ENCODE measurements at places on chromosomes 16 and 17. TPM values are rescaled to one million over a fixed set of nuclear protein-coding genes. Genes with fewer than 3 reads are reported as not detected.
A peak's percentile ranks its signal among the peaks of the same experiment; 100 is the strongest.

- DNase-seq: no peak
Observed at GRCh38 chr17:4476511-4477070, 22.1 kb upstream of the SPNS2 start.

GRCh38 chr17:30956764-30957374 is 14.0 kb upstream of the RNF135 start:
- DNase-seq: no peak

- DNase-seq: no peak
Observed at GRCh38 chr16:23863511-23864422, 28.0 kb downstream of the PRKCB start.

Gene ZNF785
- 5.4 TPM for total RNA-seq

DNA sequence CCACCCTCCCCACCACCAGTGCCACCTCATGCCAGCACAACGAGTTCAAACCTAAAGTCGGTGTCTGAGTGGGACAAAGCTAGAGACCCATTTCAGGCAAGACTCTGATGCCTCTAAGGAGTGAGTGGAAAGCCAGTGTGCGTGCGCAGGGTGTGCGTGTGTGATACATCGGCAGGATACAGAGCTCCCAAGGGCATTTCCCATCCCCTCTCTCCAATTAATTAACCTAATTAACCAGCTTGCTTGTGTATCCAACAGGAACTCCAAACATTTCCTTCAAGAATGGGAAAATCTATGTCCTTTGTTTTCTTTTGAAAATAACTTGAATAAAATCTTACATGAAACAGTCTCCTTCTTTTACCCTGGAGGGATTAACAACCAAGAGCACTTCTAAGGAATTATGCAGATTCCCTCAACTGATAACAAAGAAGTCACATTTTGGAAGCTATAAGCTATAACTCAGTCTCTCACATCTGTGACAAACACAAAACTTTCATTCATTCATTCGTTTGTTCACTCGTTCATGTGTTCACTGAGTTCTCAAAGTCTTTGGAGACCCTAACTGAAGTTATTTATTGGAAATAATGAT is 9.9 kb downstream of the ATPAF2 start:
- no peak for DNase-seq

GRCh38 chr16:84579936-84580335 is 37.9 kb downstream of the COTL1 start:
- peak; percentile 41 for DNase-seq

GRCh38 chr16:75271441-75272096 is 20.1 kb upstream of the BCAR1 start:
- DNase-seq: no peak

Gene ABCA6
- total RNA-seq: 8.7 TPM

- DNase-seq: peak; percentile 83
Observed at GRCh38 chr17:81386646-81387099, 8.6 kb upstream of the BAHCC1 start.

DNA sequence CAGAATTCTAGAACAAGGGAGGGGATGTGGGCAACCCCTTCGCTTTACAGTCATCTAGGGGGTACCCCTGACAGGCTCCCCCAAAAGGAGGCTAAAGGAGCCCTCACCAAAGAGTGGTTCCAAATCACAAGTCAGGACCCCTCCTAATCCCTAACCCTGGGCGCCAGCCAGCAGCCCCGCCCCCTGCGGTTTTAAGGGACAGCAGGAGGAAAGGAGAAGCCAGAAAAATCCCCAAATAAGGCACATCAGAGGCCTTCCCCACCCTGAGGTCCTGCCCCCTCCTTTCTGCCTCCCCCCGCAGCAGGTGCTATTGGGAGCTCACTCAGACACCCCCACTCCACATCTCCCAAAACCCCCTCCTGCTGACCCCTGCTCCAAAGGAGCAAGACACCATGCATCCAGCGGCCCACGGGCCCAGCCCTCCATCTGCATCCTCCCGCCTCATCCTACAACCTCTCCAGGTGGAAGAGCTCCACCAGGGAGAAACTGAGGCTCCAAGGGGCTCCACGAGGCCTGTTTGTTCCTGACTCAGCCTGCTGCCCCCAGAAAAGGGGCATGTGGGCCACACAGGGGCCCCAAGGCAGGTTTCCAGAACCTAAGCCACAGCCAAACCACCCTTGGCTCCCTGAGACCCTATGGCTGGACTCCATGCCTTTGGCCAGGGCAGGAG is 93.5 kb downstream of the GOSR1 start:
- DNase-seq: peak; percentile 40

Gene AATK
- 1.3 TPM for total RNA-seq

GRCh38 chr16:77500286-77500598 is 65.4 kb upstream of the ADAMTS18 start:
- DNase-seq: no peak

Gene MRPS23
- total RNA-seq: 27.2 TPM

GRCh38 chr17:17082878-17083277 is 40.6 kb downstream of the MPRIP start:
- no peak for DNase-seq

DNA sequence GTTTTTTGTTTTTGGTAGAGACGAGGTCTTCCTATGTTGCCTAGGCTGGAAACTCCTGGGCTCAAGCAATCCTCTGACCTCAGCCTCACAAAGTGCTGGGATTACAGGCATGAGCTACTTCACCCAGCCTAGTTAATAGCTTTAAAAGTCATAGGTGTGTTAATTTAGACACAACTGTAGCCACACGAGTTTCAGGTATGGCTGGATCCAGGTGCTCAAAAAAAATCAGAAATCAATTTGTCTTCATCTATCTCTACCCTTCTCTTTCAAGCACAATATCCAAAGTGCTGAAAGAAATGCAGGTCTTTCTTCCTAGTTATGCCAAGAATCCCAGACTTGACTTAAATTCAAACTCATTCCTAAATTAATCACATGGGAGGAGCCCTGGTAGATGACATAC is 23.9 kb upstream of the C16orf87 start:
- no peak for DNase-seq

DNA sequence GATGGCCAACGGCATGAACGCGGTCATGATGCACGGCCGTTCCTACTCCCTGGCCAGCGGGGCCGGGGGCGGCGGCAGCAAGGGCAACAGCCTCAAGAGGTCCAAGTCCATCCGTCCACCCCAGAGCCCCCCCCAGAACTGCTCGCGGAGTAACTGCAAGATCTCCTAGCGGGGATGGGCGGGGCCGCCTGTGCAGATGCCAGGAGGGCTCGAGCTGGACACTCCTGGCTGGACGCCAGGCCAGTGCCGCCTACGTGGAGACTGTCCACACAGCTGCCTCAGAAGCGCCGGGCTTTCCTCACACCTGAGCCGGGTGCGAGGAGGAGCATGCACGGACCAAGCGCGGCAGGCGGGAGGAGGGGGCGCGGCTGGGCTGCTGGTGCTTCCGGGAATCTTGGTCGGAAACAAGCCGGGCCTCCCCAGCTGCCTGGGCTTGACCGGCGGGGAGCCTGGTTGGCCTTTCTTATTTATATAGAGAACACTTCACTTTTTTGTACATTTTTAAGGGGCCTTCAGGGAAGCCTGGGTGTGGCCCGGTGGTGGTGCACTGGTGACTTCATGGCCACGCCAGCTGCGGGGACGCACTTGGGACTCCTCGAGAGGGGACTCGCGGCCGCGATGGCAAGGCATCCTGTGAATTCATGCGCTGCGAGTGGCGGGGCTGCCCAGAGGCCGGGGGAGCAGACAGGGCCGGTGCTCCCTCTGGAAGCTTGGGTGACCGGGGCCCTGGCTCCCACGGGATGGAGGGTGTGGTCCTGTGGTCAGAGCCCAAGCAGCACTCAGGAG is 3.1 kb upstream of the WFIKKN1 start:
- DNase-seq: peak; percentile 89

DNA sequence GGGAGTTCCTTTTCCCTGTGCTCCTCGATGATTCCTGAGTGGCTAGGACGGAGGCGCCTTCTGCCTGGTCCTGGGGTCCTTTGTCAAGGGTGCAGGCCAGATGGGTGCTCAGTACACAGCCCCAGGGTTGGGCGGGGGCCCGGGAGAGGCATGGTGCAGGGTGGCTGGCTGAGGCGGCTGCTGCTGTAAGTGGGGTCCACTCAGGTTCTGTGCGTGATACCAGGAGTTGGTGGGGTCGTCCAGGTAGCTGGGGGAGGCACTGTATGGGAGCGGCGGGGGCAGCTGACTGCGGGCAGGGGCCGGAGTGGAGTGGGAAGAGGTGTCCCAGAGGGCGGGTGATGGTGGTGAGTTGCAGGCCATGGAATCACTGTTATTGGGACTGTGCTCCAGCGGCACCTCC is 3.6 kb downstream of the DLX3 start:
- no peak for DNase-seq

DNA sequence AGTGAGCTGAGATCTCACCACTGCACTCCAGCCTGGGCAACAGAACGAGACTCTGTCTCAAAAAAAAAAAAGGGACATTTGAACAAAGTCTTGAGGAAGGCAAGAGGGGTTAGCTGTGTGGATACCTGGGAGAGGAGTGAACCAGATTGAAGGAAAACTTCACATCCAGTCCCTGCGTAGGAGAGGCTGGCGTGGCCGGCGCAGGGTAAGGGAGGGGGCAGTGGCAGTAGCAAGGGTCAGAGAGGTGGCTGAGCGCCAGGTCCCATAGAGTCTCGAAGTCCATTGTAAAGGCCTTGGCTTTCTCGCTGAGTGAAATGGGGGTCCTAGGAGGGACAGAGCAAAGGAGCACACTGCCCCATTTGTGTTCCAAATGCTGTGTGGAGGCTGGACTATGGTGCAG is 171.8 kb upstream of the WSCD1 start:
- DNase-seq: no peak

DNA sequence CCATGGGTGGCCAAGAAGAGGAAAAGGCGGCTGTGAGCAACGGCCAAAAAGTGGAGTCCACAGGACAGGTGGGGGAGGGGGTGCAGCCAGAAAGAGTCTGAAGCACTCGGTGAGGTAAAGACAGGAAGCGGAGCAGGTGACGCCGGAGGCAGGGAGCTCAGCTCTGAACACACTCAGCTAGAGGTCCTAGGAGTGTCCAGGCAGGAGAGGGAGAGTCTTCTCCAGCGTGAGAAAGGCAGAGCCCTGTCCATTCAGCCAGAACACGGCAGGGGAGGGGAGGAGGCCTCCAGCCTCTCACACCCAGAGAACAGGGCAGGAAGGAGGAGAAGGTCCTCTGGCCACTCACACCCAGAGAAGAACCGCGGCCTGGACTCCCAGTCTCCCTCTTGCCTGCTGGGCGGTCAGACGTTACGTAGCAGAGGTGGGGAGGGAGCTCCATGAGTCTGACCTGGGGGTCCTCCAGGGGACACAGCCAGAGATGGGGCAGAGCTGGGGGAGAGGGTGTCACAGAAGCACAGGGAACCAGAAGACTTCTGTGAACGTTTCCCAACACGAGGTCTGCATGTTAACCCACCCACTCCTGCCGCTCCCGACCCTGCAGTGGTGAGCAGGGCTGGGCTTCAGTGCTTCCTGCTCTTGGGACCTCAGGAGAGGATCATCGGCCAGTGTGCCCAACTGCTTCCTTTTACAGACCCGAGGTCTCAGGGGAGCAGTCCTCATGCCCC is 89.2 kb downstream of the ABR start:
- DNase-seq: no peak

Gene RNF43
- total RNA-seq: not detected

DNA sequence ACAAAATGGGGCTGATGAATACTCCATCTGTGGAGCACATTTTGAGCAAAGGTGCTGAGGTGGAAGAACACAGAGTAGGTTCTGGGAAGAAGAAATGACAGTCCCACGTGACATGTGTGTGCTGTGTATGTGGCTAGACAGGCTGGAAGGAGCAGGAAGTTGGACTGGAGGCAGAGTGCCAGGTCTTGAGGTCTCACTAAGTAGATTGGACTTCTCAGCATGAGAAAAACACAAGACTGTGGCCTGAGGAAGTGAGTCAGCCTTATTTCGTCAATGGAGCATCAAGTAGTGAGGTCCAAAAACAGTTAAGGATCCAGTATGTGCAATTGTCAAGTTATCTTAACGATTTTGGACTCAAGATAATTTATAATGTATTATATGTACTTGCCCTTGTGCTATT is 736.5 kb downstream of the KCNJ2 start:
- no peak for DNase-seq

- DNase-seq: no peak
Observed at GRCh38 chr16:6510261-6510660, 822.4 kb upstream of the RBFOX1 start.

GRCh38 chr17:31112001-31112661 is 17.4 kb downstream of the NF1 start:
- no peak for DNase-seq

- no peak for DNase-seq
Observed at GRCh38 chr17:10357768-10358167, 15.0 kb downstream of the MYH13 start.

DNA sequence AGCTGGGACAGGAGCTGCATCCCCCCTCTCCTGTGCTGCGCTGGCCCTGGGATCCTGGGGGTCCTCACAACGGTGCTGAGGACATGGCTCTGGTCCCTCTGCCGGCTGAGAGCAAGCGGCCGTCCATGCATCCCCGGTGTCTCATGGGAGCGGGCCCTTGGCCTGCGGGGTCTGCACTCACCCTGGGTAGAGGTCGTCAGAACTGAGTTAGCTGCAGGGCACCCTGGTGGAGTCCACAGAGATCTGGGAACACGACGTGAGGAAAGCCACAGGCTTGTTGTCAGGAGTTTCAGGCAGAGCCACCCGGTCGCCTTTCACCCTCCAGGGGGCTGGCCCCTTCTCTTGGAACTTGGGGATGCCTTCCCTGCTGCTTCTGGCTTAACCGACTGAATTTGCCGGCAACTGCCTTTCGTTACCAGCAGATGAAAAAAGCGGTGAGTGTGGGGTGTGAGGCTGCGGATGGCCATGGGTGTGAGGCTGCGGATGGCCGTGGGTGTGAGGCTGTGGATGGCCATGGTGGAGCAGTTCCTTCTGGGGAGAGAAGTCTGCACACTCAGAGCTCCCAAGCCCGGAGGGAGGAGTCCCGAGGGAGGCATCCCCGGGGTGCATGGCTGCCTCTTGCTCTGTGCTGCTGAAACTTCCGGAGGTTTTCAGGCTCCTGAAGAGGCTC is 81.7 kb downstream of the LMF1 start:
- peak; percentile 44 for DNase-seq

DNA sequence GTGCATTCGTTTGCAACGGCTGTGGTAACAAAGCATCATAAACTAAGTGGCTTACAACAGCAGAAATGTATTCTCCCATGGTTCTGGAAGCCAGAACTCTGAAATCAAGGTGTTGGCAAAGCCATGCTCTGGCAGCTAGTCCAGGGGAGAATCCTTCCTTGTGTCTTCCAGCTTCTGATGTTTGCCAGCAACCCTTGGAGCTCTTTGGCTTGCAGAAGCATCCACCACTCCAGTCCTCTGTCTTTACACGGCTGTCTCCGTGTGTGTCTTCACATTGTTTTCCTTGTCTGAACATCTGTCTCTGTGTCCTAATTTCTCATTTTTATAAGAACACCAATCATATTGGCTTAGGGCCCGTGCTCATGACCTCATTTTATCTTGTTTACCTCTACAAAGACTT is 265.3 kb upstream of the HSBP1 start:
- DNase-seq: peak; percentile 29

DNA sequence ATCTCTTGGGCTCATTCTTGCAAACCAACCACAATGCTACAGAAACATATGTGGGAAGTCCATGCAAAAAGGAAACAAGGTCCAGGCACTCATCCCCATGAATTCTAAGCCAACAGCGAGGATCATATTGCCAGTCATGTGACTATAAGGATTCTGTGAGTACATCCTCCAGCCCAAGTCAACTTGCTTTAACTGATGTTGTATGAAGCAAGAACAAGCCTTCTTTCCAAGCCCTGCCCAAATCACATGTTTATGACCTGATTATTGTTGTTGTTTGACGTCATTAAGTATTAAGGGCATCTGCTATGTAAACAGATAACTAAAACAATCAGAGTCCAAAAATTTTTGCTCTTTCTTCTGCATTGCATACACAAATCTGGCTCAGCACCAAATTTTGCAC is 78.2 kb upstream of the MON1B start:
- no peak for DNase-seq

Data from psoas muscle (tissue), 8 donors.